ENCODE measurements at places on chromosomes 11 and 22. TPM values are rescaled to one million over a fixed set of nuclear protein-coding genes. Genes with fewer than 3 reads are reported as not detected.

Gene MIAT
- 1.8 TPM for total RNA-seq

Gene ALKBH3
- total RNA-seq = 22.5 TPM

Gene P2RY2
- 27.4 TPM for total RNA-seq

Gene KRTAP5-9
- 0.35 TPM for total RNA-seq

Gene ISX
- 53.1 TPM for total RNA-seq

Gene ST13
- total RNA-seq = 238 TPM

Gene ROBO3
- 7.8 TPM for total RNA-seq

Gene CBL
- total RNA-seq = 16.4 TPM

Gene TOMM22
- 149 TPM for total RNA-seq

Gene DEUP1
- not detected for total RNA-seq

Gene CARD10
- 59.3 TPM for total RNA-seq

Gene RASD2
- 10.2 TPM for total RNA-seq

Gene APOBEC3A
- 1.4 TPM for total RNA-seq

Gene CHRM1
- 1.2 TPM for total RNA-seq

Gene TESMIN
- 20.7 TPM for total RNA-seq

Gene EED
- total RNA-seq = 21.9 TPM

Gene DEAF1
- total RNA-seq = 25.8 TPM

Gene OR52K2
- not detected for total RNA-seq

Gene DNAJB13
- not detected for total RNA-seq

Gene APOL5
- not detected for total RNA-seq

Gene SPTBN2
- 7.1 TPM for total RNA-seq

Gene APOBEC3G
- total RNA-seq = 2.1 TPM

Gene OR8D1
- total RNA-seq = not detected

Gene NAV2
- total RNA-seq = 21.3 TPM

Gene MEI1
- 1.9 TPM for total RNA-seq

Gene SCGB1A1
- not detected for total RNA-seq

Gene BID
- total RNA-seq = 57.5 TPM

Gene PARVA
- 61.8 TPM for total RNA-seq

Gene MCHR1
- not detected for total RNA-seq

Gene NAALADL1
- total RNA-seq = 10.5 TPM

Gene PHF21B
- not detected for total RNA-seq

Gene MYO7A
- total RNA-seq = 3.8 TPM

Gene FOXRED2
- 3.6 TPM for total RNA-seq

Gene MS4A6A
- total RNA-seq = 43.1 TPM

Gene USP47
- total RNA-seq = 40.3 TPM

Gene TSGA10IP
- not detected for total RNA-seq

Gene UBASH3B
- 3.7 TPM for total RNA-seq
